A549 treated with AZD2906 at 1 μM for 4 hours (cell line): ENCODE measurements at places on chromosomes 4 and X. TPM values are rescaled to one million over a fixed set of nuclear protein-coding genes. Genes with fewer than 3 reads are reported as not detected.

The PPM1K gene
- total RNA-seq: 0.63 to 1.3 TPM (median 0.81 TPM) in 5 replicates

The GYPA gene
- total RNA-seq: not detected in 5 replicates

The MAGEB10 gene
- not detected in 5 replicates for total RNA-seq

The PAK3 gene
- total RNA-seq: 0.03 TPM in 1 of 5 replicates, not detected in the others

The RADX gene
- 0.03 to 0.10 TPM (median 0.06 TPM) in 5 replicates for total RNA-seq

The JCHAIN gene
- 0.10 to 0.24 TPM (median 0.16 TPM) in 3 of 5 replicates, not detected in the others for total RNA-seq

The RBMXL3 gene
- total RNA-seq: not detected in 5 replicates

The LDB2 gene
- not detected in 5 replicates for total RNA-seq

The POU3F4 gene
- total RNA-seq: not detected in 5 replicates

The FAM9C gene
- 0.01 to 0.05 TPM in 2 of 5 replicates, not detected in the others for total RNA-seq

The SLC25A5 gene
- 712 to 769 TPM (median 757 TPM) in 5 replicates for total RNA-seq

The KLF8 gene
- total RNA-seq: 0.05 to 0.08 TPM in 2 of 5 replicates, not detected in the others

The FRMD7 gene
- total RNA-seq: not detected in 5 replicates

The FAM236A gene
- total RNA-seq: not detected in 5 replicates

The EREG gene
- 8.7 to 12.4 TPM (median 10.5 TPM) in 5 replicates for total RNA-seq

The SCLT1 gene
- total RNA-seq: 4.6 to 7.0 TPM (median 5.4 TPM) in 5 replicates

The STPG2 gene
- not detected in 5 replicates for total RNA-seq
